Stimulated activated CD4-positive, alpha-beta T cell treated with anti-CD3 and anti-CD28 coated beads, Interleukin-15, amount 100 ng/mL, for 1 hour (primary cell): ENCODE measurements at places on chromosomes 13 and 19.

- DNase-seq, result no peak
These were observed 70.5 kb downstream of the MLLT1 start for GRCh38 chr19:6209233-6209632.

DNA sequence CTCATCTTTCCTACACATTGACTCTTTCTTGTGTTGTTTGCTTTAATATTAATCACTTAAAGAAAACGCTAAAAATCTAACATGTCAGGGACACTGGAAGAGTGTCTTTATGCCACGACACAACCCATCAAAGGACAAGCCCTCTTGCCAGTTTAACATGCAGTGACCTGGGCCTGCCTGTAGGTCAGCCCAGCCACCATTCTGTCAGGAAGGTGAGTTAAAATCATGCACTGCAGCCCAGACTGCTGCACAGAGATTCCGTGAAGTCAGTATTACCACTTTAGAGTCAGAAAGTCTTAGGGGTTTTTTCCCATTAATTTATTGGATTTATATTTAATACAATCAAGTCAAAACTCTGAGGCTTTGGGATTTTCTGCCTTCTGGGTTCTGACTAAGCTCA is 58.0 kb downstream of the TNFRSF19 start:
- no peak for DNase-seq

GRCh38 chr19:37979547-37980082 is 72.6 kb downstream of the SIPA1L3 start:
- DNase-seq, result no peak

- no peak for DNase-seq
These were observed 216.4 kb downstream of the SLITRK5 start for GRCh38 chr13:87887459-87888123.
